Left hindlimb (tissue), 1 donor: ENCODE measurements at places on chromosomes 2 and 18.

- peak; percentile 66 for DNase-seq
Observed at GRCh38 chr2:238286551-238286950, 1.9 kb downstream of the PER2 start.

- DNase-seq, result no peak
Observed at GRCh38 chr2:132477962-132478361, 61.4 kb downstream of the GPR39 start.

- no peak for DNase-seq
Observed at GRCh38 chr2:42847596-42848151, 55.3 kb upstream of the HAAO start.

GRCh38 chr2:167544602-167545001 lies 656.3 kb downstream of the XIRP2 start:
- DNase-seq, result no peak

- DNase-seq, result no peak
Observed at GRCh38 chr2:219179601-219180465, 1.8 kb downstream of the RETREG2 start.

- peak; percentile 78 for DNase-seq
Observed at GRCh38 chr2:28709101-28709500, 42.5 kb upstream of the PPP1CB start.

- DNase-seq, result no peak
Observed at GRCh38 chr2:189658306-189659212, 2.7 kb upstream of the ASNSD1 start.

GRCh38 chr2:159149747-159150146 lies 136.8 kb downstream of the WDSUB1 start:
- no peak for DNase-seq

DNA sequence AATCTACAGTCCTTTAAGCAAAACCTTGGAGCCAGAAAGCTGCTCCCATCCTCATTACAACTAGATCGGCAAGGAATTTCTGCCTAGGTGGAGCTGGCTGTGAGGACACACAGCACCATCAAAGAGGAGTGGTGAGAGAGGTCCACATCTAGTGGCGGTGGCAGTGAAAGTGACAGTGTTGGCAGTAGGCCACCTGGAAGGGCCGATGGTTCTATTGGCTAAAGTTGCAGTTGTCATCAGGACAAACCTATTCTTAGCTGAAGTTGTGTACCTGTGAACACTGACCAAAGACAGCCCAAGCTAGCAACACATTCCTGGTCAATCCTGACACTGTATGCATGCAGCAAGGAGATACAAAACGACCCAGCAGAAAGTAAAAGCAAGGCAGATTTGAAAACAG lies 218.1 kb upstream of the CHAC2 start:
- DNase-seq, result no peak

- no peak for DNase-seq
Observed at GRCh38 chr2:239392688-239393387, 8.0 kb downstream of the HDAC4 start.

DNA sequence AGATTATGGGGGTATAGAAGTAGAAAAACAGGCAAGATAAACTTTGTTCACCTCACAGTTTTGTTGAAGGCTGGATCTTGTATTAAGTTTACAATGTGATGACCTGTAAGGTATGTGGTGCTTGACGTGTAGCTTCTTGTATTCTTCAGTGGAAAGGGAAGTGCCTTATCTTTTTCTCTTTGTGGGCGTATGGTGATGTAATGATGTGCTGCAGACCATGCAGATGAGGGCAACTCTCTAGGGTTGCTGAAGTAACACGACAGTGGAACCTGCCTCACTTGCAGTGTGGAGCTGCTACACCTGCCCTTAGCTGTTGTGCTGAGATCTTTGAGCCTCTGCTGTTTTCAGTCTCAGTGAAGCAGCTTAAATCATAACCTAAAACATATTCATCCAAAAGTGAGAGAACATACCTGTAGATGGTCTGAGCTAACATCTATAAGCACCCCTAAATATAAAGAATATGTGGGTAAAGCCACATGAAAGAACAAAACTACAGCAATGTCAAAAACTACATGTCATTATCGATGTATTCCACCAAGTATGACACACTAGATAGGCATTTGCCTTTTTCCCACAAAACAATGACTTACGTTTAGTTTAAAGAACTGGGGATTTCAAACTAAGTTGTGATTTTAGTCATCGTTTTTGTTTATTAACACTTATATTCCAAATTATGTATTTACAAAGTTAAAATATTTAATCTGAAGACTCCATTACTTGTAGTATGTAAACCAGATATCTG lies 1144.1 kb downstream of the CNTNAP5 start:
- DNase-seq, result no peak

DNA sequence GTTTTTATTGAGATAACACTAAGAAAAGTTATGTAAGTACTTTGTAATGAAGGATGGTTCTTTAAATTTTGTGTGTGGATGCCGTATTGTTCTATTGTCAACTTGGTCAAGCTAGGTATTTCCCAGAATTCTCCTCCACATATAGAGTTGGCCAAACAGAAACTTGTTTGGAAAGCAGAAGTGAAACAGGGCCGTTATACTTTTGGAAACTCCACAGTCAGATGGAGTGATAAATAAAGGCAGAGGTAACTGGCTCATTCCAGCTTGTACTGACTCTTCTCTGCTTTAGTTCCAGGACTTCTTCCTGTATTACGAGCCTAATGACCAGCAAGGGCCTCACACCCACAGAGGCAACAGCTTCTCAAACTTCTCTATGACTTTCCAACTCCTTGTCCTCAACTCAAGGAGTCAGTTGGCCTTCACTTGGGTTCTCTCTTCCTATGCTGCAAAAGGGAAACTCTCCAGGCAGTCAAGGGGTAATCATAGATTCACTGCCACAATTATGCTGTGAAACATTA lies 16.4 kb upstream of the STARD7 start:
- DNase-seq, result no peak

GRCh38 chr2:26917135-26917836 lies 53.2 kb upstream of the MAPRE3 start:
- DNase-seq, result no peak

- no peak for DNase-seq
Observed at GRCh38 chr2:100406120-100406508, 11.4 kb downstream of the CHST10 start.

DNA sequence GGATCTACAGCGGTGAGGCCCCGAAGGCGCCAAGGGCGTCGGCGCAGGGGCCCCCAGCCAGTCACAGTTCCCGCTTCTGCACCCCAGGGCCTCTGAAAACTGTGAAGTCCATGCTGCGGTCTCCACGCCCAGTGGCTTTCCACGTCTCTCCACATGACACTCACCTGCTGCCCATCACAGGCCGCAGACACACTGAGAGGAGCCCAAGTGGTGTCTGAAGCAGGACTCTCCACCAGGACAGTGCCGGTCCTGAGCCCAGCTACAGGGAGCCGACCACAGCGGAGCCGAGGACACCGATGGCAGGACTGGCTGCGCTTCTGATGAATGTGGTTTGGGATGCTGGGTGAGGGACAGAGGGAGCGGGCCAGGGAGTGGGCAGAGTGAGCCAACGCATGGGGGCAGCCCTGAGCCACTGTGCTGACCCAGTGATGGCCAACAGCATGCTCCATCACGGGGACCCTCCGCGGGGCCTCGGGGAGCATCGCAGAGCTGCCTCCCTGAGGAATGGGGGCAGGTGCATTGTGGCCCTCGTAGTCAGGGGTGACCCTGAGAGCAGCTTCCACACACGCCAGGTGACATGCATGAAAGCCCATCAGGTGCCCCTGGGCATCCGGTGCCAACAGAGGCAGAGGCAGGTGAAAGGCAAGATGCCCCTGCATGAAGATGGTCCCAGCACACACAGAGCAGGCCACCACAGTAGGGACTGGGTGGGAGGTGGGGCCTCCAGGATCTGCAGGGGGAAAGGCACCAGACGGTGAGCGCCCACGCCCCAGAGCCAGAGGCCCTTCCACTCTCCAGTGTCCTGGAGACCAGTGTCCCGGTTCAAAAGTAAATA lies 116.6 kb downstream of the HDAC4 start:
- DNase-seq, result no peak

DNA sequence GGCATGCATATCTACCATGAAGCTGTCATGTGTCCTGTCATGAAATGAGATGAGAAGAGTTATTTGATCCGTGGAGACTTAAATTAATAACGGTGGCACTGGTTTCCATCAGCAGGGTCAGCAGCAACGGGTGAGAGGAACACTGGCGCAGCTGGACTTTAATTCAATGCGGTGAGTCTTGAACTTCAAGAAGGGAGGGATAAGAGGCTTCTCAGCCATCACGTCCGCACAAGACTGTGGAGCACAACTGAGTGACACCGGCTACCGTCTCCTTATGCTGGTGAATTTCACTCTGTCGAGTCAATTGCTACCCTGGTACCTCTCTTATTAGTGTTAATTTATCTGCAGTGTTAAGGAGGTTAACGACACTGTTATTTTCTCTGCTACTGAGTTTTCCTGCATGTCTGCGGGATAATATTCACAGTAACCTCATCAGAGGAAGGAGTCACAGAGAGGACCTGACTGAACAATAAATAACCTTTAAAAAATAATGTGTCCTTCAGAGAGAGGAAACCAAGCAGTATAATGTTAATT lies 236.8 kb downstream of the EPHA4 start:
- DNase-seq, result no peak

- no peak for DNase-seq
Observed at GRCh38 chr2:172437419-172438341, 10.3 kb downstream of the ITGA6 start.

- DNase-seq, result no peak
Observed at GRCh38 chr2:102069311-102069974, 73.1 kb upstream of the IL1R1 start.

DNA sequence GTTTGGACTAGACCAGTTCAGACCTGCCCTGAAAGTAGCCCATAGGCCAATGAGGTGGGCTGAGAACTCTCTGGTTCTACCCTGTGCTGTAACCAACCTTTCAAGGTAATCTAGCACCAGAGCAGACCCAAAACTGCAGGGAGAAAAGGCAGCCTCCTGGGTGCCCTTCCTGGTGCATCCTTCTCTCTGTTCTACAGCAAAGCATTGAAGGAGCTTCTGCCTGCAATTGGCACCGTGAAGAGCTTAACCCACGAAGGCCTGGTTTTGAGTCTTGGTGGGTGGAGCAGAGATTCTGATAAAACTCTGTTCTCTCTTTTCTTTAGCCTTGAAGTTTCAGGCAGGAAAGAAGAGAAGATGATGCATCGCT lies 55.5 kb downstream of the LIPG start:
- no peak for DNase-seq

- DNase-seq, result no peak
Observed at GRCh38 chr2:201866643-201867473, 60.5 kb downstream of the CDK15 start.

DNA sequence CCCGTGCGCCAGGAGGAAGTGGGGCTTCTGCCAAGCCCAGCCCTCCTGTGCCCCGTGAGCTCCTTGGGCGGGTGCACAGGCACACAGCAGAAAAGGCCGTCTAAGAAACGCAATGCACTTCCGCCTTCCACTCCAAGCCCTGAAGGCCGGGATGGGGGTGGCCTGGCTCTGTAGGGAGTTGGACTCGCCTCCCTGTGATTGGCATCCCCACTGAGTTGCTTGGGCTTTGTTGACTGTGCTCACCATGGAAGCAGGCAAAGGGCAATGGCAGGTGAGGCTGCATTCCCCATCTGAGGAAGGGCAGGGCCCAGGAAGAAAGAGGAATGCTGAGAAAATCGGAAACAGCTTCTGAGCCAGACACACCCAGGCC lies 66.8 kb downstream of the CRACDL start:
- DNase-seq, result no peak
